ENCODE measurements at places on chromosomes 13 and 19.

- DNase-seq: no peak
These were observed 2.8 kb upstream of the NUMBL start for GRCh38 chr19:40693150-40693788.

GRCh38 chr13:39815345-39816111, 160.1 kb downstream of the COG6 start:
- DNase-seq: no peak

- no peak for DNase-seq
These were observed 16.2 kb downstream of the LACC1 start for GRCh38 chr13:43895940-43896339.

DNA sequence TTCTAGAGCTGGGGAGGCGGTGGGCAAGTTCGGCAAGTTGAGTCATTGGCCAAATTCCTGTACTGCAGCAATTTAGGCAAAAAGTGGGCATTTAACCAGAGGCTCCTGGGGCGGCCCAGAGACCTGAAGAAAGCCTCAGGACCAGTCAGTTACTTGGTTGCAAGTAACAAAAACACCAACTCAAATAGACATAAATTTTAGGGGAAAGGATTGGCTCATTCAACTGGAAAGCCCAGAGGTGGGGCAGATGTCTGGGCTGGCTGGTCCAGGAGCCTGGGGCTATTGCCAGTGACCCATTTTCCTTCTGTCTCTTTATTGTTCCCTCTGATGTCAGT, 97.1 kb downstream of the SIPA1L3 start:
- no peak for DNase-seq

DNA sequence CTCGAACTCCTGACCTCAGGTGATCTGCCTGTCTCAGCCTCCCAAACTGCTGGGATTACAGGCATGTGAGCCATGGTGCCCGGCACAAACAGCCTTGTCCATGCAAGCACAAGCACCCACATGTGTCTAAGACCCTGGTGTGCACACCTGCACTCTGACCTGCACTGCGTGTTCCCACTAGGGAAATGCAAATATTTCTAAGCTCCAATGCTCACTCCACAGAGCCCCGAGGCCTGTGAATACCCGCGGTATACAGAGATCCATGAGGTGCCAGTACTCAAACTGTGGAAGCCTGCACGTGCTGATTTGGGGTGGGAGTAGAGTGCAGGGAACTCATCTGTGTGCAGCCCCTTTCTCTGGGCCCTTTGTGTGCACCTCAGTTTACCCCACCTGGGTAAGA, 14.7 kb downstream of the GADD45B start:
- DNase-seq: no peak

DNA sequence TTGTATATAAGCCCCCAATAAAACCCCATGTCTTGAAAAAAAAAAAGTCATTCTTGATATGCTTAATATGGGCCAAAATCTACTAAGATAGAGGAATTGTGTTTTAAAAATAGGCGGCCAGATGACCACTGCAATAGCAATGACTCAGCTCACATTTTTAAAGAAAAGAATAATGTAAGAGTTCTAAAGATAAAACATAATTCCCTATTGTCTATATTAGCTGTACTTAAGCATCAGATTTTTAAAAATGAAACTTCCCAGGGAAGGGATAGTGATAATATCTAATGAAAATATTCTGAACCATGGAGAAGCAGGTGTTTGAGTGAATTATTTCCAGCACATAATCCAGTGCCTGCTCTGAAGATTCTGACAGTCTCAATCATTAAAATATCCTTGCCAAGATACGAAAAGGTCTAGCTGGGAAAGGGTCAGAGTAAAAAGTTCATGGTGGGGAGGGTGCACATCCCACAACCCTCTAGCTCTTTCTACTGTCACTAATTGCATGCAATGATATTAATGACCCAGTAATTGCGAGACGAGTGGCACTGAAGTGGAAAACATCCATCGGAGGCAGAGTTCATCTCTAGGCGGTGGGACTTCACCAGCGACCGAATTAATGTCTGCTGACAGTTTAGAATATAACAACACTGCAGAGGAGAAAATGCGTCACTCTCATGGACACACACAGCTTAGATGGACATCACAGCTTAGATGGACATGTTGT, 31.6 kb downstream of the EFNB2 start:
- DNase-seq: no peak

GRCh38 chr13:23074075-23074828, 106.5 kb upstream of the SGCG start:
- no peak for DNase-seq

GRCh38 chr13:49395451-49395865, 48.4 kb downstream of the CAB39L start:
- DNase-seq: no peak

- DNase-seq: no peak
These were observed 69.6 kb upstream of the RNF113B start for GRCh38 chr13:98246538-98247172.

- no peak for DNase-seq
These were observed 31.1 kb downstream of the SLC7A1 start for GRCh38 chr13:29564373-29564772.

- no peak for DNase-seq
These were observed 40.8 kb upstream of the ISYNA1 start for GRCh38 chr19:18478545-18479311.

GRCh38 chr13:33033051-33033812, 17.0 kb downstream of the KL start:
- no peak for DNase-seq

DNA sequence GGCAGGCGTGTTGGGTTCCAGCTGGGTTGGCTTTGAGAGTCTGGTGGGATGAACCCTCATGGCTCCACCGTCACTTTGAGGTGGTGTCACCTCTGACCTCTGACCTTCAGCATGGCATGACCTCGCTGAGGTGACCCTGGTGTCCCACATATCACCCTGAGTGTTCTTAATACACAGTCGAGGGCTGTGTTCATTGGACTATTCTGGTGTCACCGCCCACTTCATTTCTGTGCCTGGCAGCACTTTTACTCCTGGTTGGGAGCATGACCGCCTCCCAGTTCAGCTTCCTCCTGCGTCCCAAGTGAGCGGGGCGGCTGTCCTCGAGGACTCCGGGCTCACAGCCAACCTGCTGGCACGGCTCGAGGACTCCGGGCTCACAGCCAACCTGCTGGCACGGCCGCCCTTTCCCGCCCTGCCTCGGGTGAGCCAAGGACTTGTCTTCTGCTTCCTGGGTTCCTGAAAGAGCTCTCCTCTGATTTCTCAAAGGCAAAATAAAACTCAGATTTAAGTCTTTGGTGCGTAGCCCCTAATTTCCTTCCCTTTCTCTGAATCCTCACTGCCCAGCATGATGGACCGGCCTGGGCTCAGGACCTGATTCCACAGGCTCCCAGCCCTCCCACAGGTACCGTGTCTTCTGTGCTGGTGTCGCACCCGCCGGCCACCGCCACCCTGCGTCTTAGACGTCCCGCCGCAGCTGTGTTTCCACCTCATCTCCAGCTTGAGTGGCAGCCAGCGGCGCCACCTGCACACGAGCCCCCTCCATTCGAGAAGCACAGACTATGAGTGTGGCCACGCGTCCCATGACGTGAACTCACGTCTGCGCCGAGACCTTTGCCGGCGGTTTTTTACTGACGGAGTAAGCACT, 10.4 kb downstream of the ATP4B start:
- no peak for DNase-seq

DNA sequence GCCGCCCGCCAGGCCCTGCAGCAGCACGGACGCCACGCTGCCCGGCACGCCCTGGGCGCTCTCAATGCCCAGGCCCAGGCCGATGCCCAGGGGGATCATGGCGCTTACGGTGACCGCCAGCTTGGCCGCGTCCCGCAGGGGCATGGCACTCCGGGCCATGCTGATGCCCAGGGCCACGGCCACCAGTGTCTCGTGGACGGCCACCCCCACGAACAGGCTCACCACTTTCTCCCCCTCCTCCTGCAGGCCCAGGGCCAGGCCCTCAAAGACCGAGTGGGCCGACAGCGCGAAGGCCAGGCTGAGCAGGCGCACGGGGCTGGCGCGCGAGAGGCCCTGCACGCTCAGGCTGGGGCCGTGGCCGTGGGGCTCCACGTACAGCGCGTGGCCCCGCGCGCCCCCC, 6.9 kb downstream of the SLC39A3 start:
- DNase-seq: no peak

DNA sequence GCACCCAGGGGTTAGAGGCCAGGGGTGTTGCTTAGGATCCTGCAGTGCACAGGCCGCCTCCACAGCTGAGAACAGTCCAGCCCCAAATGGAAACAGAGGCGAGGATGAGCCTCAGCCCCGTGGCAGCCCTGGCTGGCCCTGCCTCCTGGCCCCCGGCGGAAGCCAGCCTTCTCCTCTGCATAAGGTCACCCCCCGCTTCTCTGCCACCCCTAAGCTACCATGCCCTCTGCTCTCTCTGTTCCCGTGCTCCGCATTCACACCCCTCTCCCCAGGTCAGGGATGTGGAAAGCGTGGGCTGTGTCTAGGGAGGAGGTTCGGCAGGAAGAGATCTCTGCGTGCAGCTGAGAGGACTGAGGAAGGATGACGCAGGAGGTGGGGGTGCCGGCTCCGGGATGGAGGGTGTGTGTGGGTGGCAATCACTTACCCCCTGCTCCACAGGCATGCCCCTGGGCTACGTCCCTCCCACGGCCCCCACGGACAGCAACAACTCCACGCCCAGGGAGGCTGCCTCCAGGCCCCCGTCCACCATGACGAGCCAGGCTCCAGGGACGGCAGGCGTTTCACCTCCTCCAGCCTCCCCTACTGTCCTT, 6.0 kb downstream of the SSC5D start:
- no peak for DNase-seq

DNA sequence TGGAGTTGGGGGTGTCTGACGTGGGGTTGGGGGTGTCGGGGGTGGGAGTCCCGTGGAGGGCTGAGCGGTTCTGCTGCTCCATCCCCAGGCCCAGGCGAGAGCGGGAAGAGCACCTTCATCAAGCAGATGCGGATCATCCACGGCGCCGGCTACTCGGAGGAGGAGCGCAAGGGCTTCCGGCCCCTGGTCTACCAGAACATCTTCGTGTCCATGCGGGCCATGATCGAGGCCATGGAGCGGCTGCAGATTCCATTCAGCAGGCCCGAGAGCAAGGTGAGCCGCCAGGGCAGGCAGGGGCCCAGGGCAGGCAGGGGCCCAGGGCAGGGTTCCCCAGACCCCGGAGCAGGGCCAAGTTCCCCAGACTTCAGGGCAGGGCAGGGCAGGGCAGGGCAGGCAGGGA, 12.7 kb downstream of the GNA15 start:
- DNase-seq: no peak

GRCh38 chr13:99294958-99295357, 12.2 kb downstream of the GPR183 start:
- no peak for DNase-seq

DNA sequence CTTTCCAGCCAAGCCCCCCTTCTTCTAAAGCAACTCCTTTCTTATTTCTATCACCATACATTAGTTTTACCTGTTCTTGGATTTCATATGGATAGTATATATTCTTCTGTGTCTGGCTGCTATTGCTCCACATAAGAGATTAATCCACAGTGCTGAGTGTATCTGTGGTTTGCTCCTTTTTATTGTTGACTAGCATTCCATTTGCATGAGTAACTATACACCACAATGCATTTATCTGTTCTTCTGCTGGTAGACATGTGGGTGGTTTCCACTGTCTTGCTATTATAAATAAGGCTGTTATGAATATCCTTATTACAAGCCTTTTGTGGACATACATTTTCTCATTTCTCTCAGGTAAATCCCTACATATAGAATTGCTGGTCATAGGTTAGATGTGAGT, 138.2 kb downstream of the SLC7A1 start:
- no peak for DNase-seq

DNA sequence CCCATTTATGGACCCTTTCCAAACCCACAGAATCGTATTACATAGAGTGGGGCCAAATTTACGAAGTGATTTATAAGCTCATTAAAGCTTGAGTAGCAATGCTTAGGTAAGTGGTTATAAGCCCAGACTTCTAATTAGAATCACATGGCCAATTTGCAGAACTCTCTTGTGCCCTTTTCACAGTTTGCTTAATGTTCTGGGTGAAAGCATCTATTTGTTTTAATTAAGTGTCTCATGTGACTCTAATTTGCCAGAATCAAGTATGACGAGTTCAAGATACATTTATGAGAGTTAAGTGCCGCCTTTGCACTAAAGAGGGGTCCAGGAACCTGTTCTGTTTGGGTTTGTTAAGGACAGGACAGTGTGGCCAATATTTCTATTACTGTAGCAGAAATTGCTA, 46.0 kb upstream of the ZNF681 start:
- no peak for DNase-seq

DNA sequence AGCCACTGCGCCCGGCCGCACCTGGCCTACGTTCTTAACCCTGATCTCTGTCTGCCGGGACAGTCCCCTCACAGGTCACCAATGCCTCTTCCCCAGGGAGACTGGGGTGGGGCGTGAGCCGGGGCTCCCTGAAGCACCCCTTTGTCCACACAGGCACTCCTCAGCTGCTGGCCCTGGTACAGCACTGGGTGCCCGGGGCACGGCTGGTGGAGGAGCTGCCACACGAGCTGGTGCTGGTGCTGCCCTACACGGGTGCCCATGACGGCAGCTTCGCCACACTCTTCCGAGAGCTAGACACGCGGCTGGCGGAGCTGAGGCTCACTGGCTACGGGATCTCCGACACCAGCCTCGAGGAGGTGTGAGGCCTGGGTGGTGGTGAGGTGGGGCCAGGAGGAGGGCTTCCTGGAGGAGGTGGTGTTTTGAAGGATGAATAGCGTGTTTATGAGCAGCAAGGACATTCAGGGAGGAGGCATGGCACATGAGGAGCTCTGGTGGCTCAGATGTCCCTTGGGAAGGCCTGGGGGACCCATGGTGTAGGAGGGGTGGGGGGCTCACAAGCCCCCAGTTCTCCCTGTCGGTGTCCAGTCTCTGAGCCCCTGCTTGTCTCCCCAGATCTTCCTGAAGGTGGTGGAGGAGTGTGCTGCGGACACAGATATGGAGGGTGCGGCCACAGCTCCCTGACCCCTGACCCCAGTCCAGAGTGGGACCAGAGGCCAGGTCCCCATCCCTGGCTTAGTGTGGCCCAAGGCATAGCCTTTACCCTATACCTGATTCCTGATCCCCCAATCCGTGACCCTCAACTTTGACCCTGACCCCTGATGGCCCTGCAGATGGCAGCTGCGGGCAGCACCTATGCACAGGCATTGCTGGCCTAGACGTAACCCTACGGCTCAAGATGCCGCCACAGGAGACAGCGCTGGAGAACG, 13.5 kb upstream of the ARHGAP45 start:
- no peak for DNase-seq

DNA sequence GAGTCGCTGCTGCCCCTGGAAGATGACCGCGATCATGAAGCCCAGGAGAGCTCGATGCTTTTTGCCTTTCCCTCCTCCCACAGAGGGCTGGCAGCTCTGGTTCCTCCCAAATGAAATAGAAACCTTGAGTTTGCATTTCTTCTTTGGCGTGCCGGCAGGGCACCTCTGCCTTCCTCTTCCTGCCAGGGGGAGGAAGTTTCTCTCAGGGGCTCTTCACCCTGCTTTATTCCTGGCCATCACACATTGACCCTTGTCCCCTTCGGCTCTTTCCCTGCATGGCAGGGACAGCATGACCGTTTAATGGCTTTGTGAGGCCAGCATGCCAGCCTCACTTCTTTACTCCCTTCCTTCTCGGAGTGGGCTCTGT, 47.9 kb downstream of the ACTN4 start:
- DNase-seq: no peak

DNA sequence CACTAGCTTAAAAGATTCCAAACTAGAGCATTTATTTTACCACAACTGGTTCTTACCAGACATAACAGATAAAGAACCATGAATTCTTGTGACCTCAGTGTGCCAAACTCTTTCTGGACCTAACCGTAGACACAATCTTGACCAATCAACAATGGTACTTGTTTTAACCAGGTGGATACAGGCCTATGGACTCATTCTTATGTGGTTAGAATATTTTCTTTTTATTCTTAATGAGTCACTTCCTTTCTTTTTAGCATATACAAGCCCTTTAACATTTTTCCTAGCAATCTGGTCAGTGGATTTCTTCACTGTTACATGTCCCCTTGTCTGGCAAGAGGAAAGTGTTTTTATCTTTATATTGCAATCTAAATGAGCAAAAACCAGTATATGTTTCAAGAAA, 792.1 kb upstream of the SPRY2 start:
- no peak for DNase-seq

All from D721Med (cell line).